Stimulated activated CD4-positive, alpha-beta T cell treated with anti-CD3 and anti-CD28 coated beads, Interleukin-1b, Interleukin-23, amount 100 ng/mL, for 4 hours (primary cell): ENCODE measurements at places on chromosomes 1 and 21.
A peak's percentile ranks its signal among the peaks of the same experiment; 100 is the strongest.

- no peak for DNase-seq
Measured at GRCh38 chr21:37181059-37181458, 86.1 kb downstream of the VPS26C start.

GRCh38 chr1:228515200-228515834 is 28.1 kb downstream of the RNF187 start:
- no peak for DNase-seq

DNA sequence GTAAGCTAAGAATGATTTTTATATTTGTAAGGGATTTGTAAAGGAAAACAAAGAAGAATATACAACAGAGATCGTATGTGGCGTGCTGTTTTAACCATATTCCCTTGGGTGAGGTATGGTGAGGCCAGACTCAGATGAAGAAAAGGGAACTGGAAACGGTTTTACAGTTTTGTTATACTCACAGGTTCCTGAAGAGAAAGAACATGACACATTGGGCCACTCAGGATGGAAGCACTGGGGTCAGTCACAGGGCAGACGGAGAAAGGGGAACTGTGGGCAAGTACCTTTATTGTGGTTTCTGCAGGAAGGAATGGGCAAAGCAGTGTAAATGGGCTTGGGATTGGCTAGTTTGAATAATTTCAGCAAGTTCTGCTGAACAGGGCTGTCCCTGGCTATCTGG is 177.4 kb downstream of the LBR start:
- DNase-seq = no peak

DNA sequence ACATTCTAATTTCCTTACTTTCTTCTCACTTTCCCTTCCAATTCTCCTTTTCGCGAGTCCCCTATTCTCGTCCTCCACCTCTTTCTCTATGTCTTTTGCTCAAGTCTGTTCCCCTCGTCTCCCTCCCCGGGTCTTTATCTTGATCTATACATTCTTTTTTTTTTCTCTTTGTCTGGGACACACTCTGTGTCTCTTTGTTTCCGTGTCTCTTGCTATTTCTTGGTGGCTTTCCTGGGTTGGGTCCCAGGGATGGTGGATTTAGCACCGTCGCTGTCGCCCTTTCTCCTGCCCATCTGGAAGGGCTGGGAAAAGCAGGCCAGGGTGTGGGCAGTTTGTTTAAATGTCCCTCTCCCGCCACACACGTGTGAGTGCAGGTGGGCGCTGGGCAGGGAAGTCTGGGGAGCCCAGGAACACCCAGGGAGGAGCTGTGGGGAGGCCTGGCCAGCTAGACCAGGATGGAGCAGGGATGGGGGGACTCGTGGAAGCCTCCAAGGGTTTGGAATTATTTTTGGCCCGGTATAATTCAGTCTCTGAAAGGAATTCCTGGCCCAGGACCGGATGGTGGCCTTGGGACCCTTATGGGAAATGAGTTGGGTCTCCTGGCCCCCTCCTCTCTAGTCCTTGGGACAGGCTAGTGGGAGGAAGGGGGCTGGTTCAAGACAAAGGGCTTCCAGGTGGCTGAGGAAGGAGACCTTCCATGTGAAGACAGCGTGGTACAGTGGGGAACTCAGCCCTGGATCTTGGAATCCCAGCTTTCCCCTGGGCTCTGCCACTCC is 9.5 kb upstream of the ID3 start:
- DNase-seq = no peak

- no peak for DNase-seq
Measured at GRCh38 chr1:188117436-188117835, 1288.7 kb downstream of the PLA2G4A start.

DNA sequence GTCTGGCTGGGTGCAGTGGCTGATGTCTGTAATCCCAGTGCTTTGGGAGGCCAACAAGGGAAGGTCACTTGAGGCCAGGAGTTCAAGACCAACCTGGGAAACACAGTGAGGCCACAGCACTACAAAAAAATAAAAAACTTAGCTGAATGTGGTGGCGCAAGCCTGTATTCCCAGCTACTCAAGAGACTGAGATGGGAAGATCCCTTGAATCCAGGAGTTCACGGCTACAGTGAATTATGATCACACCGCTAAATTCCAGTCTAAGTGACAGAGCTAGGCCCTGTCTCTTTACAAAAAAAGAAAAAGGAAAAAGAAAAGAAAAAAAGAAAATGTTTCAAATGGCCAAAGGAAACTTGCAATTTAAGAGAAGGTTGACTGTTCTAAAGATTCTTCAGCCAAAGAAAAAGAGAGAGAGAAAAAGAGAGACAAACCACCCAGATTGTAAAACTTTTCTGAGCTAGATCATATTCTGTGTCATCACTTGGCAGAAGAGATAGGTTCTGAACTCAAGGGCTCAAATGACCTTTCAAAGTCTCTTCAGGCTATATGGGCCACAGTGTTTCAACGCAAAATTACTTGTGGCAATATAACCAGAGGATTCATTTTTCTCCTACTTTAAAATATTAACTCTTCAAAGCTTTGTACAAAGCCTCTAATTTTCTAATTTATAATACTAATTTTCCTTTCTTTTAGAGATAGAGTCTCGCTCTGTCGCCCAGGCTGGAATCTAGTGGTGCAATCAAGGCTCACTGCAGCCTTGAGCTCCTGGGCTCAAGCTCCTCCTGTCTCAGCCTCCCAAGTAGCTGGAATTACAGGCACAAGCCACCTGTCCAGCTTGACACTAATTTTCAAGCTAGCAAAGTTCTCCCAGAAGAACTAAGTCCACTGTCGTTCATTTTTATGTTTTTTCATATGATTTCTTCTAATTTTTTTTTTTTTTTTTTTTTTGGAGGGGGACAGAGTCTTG is 20.5 kb downstream of the ARID4B start:
- DNase-seq = no peak

DNA sequence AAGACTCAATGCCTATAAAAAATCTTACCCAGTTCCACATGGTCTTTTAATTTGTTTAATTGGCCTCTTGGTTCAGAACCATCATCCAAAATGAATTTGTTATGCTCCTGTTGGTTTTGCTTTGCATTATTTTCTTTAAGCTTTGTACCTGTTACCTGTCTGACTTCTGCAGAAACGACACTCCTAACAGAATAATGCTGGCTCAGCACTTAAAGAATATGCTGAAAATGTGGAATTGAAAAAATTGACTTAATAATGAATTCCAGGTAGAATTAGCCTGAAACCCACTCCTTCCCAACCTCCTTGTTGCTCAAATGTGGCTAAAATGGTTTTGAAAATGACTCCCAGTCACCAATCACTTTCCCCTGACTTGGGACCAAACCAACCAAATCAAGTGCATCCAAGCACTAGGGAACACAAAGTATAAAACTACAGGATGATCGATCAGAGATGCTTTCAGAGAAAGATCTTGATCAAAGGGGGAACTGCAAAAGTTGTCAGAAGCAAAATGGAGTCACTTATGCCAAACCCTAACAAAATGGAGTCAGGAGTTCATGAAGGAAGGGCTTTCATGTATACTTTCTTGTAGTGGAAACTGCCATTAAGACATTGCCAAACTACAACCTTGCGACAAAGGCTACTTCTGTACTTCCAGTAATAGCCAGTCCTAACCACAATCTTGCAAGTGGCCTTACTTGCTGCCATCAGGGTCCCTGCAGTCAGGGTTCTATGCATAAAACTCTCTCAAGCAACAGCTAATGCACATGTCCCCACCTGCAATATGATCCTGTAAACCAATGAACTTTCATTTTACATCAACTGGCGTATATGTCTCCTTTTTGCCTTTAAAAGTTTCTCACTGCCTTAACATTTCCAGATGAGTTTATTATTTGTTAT is 5.4 kb downstream of the GBP7 start:
- no peak for DNase-seq

- no peak for DNase-seq
Measured at GRCh38 chr1:179971563-179972496, 17.2 kb downstream of the CEP350 start.

DNA sequence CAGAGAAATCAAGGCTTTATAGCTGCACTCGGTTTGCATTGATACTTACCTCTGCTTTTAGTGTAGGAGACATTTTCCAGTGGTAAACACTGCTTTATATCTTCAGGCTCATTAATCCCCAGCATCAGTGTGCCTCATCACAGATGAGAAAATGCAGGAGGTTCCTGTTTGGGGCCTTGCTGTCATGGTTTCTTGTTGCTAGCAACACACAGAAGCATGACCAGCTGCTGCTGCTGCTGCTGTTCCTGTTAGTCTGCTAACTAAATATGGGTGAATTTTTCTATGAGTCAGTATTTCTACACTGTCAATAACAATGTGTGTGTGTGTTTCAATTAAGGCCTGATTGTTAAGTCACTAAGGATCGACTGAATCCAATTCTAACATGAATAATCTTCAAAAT is 85.8 kb upstream of the RGS1 start:
- no peak for DNase-seq

GRCh38 chr1:97636941-97637340 is 283.9 kb downstream of the DPYD start:
- no peak for DNase-seq

- no peak for DNase-seq
Measured at GRCh38 chr1:113271039-113271438, 119.3 kb upstream of the MAGI3 start.

GRCh38 chr21:44846485-44847260 is 26.8 kb downstream of the PTTG1IP start:
- DNase-seq = peak; percentile 21

DNA sequence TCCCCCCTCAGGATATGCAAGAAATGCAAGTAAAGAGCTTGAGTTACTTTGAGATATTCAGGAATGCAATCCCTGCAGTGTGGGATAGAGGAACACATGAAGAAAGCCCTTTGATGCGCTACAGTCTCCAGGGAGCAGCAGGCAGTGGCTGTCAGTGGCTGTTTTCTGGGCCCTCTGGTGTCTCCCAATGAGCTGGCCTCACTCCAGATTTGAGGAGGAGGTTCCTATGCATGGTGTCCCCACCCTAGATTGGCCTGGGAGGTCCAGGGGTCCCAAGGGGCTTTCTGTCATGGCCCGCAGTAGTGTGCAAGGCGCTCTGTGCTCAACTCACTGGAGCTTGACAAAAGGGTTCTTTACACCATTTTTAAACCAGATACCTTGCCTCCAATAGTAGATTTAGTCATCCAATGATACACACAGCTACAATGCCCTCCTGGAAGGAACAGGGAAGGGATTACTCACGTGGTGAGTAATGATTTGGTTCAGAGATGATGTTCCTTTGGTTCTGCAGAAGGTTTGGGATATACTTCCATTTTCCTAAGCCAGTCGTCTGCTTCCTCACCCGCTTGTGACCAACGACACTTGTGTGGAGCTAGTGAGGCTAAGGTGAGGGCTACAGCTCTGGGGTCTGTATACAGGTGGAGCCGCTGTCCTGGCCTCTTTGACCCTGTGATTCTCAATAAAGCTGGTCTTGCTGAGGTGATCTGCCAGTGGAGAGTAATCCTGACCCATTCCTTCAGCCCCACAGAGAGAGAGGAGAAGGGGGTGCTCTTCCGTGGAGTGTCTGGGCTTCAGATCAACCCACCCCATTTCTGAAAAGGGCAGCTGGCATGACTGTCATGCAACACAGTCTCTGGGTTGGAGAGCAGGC is 6.6 kb downstream of the BATF3 start:
- DNase-seq = no peak

DNA sequence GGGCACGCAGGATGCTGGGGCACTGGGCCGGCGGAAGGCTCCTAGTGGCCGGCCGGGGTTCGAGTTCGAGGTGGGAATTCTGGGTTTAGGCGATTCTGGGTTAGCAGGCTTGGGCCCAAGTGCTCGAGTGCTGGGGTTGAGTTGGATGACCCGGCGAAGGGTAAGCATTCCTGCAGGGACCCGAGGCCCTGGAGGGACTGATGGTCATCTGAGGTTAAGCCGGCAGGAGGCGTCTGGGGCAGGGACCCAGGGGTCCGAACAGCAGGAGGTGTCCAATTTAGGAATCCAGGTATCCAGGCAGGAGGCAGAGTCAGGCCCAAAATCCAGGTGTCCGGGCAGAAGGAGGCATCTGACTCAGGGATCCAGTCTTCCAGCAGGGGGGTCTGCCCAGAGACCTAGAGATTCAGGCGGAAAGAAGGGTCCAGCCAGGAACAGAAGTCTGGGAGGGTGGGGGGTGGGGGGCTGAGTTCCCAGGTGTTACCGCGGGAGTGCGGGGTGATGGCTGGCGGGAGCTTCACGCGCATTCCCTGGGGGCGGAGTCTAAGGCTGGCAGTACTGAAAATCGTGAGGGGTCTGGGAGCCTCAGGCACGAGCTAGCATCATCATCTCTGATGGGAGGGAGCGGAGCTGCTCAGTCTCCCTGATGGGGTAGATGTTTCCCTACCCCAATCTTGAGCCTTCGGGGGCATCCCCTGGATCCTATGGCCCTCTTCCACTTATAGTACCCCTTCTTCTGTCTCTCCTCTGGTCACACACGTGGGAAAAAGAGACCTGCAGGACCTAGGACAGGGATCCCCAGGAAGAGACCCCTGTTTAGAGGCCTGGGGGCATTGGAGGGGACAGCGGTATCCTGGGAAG is 585 bp downstream of the GPR3 start:
- DNase-seq = no peak

DNA sequence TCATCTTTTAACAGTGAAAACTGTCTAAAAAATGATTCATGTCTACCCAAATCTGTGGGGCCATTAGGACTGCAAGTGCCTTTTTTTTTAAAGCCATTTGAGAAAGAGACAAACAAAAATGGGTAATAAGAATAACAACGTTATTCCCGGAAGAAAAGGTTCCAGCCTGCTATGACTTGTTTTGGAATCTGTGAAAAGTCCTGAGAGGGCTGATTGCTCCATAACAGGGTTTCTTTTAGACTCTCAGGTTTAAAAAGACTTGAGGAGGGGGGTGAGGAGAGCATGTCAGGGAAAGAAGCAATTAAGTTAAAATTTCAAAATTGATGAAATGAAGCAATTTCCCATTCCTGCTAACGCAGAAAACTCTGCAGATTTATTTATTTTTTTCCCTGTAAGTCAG is 56.4 kb downstream of the CACHD1 start:
- no peak for DNase-seq

- DNase-seq = no peak
Measured at GRCh38 chr1:22869325-22869724, 103.3 kb downstream of the LACTBL1 start.

GRCh38 chr1:21451212-21451611 is 11.3 kb downstream of the NBPF3 start:
- no peak for DNase-seq

GRCh38 chr1:53586765-53587164 is 127.6 kb downstream of the DMRTB1 start:
- no peak for DNase-seq

- DNase-seq = no peak
Measured at GRCh38 chr1:51217101-51217500, 19.0 kb upstream of the RNF11 start.

DNA sequence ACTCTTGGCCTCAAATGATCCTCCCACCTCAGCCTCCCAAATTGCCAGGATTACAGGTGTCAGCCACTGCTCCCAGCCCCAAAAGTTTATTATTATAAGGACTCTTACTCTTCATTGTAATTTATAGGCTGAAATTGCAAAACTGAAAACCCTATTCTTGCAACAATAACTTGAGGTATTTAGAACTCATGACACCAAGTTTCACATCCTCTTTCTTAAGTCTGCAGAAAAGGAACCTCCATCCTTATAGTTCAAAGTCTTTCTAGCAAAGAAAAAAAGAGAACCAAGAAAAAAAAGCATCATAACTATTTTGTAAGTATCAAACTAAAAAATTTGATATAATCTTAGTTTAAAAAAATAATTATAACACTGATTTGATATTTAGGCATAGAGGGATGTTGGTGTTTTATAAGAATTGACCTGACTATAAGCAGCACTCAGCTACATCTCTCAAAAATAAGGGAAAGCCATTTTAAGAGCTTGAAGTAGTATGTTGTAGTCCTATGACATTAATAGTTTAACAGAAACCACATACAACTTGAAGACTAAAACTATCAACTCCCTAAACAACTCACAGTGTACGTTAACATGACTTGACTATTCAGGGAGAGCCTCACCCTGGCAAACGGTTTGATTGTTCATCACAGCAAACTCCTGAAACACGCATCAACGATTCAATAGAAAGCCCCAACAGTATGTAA is 122.4 kb downstream of the AKT3 start:
- DNase-seq = no peak
